ENCODE measurements at places on chromosomes 7 and 10. TPM values are rescaled to one million over a fixed set of nuclear protein-coding genes. Genes with fewer than 3 reads are reported as not detected.

DNA sequence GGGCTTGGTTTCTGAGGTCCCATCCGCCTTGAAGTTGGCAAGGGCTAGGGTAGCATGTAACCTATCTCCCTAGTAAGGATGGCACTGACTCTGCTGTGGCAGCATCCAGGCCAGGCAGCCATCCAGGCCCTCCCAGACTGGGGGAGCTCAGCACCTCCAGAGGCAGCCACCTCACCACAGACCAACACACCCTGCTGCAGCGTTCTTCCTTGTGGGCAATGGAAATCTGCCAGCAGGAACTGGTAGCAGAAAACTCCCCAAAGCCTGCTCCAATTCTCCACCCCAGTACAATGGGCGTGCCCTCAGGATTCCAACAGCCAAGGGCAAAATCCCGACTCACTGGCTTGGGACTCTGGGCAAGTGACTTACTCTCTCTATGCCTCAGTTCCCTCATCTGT, 27.5 kb downstream of the DLG5 start:
- DNase-seq, result no peak

GRCh38 chr7:140261522-140261921, 84.7 kb upstream of the KDM7A start:
- no peak for DNase-seq

GRCh38 chr7:41185851-41186250, 517.0 kb downstream of the INHBA start:
- no peak for DNase-seq

- no peak for DNase-seq
Observed at GRCh38 chr10:30029872-30030256, 29.5 kb downstream of the JCAD start.

- no peak for DNase-seq
Observed at GRCh38 chr10:117581961-117582360, 39.4 kb downstream of the EMX2 start.

GRCh38 chr7:156651474-156651873, 10.9 kb downstream of the RNF32 start:
- DNase-seq, result no peak

- DNase-seq, result no peak
Observed at GRCh38 chr7:82109288-82109687, 334.3 kb downstream of the CACNA2D1 start.

DNA sequence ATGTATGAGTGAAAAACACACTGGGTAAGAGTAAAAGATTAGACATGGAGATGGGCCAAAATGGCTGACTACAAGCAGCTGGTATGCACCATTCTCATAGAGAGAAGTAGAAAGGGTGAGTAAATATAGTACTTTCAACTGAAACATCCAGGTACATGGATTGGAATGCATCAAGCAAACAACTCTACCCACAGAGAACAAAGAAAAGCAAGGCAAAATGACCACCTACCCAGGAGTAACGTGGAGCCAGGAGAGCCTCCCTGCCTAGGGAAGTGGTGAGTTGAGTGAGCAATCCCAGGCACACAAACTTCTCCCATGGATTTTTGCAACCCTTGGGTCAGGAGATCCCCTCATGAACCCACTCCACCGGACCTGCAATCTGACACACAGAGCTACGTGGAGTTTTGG, 212.8 kb downstream of the PTN start:
- DNase-seq, result no peak

DNA sequence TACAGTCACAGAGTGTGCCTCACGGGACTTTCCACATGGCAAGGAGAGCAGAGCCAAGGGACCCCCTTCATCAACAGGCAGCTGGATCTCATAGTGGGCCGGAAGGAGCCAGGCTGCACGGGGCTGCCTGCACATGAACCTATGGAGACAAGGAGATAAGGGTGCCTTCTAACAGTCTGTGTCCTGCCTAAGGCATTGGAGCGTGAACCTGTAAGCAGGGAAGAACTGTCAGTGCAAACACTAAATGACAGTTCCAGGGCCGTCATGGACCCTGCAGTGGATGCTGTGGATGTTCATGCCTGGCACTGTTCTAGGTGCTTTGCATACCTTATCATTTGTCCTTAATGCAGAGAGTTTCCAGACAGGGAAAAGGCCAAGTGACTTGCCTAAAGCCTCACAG, 85.9 kb downstream of the WIPF3 start:
- DNase-seq, result no peak

DNA sequence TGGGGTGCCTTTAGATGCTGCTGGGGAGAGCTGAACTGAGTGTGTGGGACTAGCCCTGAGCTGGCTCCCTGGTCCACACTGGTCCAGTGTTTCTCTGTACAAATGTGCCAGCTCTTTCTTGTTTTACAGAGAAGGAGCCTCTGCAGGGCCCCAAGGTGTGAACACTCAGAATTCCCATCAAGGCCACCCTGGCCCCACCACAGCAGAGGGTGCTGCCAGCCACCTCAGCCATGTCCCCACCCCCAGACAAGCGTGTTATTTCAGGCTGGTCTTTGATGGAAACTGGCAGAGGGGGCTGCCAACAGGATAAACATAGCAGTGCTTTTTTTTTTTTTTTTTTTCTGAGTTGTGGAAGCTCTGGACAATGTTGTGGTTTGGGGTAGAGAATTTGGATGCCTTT, 68.5 kb upstream of the LRRC18 start:
- DNase-seq, result no peak

DNA sequence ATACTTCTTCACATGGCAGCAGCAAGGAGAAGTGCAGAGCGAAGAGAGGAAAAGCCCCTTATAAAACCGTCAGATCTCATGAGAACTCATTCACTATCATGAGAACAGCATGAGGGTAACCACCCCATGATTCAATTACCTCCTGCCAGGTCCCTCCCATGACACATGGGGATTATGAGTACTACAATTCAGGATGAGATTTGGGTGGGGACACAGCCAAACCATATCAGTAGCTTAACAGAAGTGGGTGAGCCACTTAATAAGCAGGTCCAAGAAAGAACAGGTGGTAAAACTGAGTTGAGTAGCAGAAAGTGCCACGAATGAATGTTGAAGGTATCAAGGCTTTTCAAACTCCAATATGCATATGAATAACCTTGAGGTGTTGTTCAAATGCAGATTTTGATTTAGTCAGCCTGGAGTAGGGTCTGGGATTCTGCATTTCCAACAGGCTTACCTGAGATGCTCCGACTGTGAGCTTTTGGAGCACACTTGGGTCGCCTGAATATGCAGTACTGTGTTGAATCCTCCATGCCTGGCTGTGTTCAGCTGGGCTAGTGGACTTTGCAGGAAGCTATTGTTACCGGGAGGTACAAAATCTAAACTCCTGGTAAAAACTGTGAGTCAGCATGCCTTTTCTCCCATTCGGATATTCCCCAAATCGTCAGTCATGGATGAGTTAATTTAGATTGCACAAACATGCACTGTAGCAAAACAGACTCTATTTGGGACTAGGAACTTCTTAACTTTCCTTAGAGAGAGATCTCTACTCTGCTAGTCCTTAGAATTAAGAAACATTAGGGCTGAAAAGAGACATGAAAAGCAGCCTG, 69.0 kb upstream of the PRKCQ start:
- no peak for DNase-seq

GRCh38 chr10:101012525-101013364, 13.1 kb downstream of the LZTS2 start:
- DNase-seq, result peak; percentile 81

DNA sequence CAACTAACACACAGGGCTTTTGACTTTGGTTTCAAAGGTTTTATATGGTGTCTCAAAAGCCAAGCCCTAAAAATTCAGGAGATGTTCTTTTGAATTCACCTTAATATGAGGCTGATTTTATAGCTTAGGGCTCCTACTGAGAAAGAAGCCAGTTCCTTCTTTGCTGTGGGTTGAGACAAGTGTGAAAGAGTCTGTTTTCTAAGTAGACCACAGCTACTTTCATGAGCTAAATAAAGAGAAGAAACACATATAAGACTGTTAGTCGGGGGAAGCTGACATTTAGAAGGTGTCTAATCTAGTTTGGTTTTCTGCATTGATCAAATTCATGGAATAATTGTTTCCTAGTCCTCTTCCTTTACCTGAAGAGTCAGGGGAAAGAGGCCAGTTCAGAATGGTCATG, 332.1 kb upstream of the CELF2 start:
- DNase-seq, result no peak

GRCh38 chr10:102291221-102291905, 46.0 kb downstream of the GBF1 start:
- no peak for DNase-seq

DNA sequence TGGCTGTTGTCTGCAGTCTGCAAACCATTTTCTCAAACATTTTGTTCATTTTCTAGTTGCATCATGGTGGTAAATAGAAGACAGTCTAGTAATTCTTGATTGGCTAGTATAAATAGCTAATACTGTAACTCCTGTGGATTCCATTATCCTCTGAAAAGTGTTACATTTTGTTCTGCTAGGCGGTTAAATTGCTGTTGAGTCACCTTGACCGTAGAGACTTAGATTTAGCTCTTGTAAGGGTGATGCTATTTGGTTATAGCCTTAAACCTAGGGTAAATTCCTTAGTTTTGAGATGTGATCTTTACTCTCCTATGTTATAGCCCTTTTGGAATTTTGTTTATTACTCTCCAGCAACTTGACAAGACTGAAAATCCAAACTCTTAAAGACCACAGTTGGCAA, 58.8 kb downstream of the SHOC2 start:
- no peak for DNase-seq

DNA sequence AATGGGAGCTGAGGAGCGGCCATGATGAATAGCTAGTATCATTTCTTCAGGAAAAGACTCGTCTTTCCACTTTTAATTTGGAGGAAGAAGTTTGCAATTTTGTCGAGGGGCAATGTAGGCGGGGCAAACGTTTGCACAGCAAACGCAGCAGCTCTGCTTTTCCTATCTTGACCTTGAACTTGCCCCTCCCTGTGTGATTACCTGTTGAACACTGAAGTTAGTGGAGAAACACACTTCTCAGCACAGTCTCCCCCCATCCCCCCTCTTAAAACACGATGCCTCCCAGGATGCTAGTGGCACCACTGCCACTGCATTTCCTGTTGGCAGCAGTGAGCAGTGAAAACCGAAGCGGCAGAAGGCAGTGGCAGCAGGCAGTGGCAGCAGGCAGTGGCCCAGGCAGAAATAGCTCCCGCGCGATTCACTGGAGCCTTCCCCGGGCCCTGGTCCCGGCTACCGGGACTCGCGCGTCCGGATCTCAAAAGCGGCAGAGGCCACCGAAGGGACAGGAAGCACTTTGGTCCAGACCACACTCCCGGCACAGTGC, at the start of gene EPDR1:
EPDR1 (plus strand) TSS at position 336 of the 544 bp plus-strand sequence. CDS start 300 bp downstream, outside the sequence.
- DNase-seq, result peak; percentile 72

GRCh38 chr7:41873741-41874140, 170.9 kb upstream of the INHBA start:
- DNase-seq, result no peak

- no peak for DNase-seq
Observed at GRCh38 chr10:122140941-122141623, 130.0 kb upstream of the BTBD16 start.

DNA sequence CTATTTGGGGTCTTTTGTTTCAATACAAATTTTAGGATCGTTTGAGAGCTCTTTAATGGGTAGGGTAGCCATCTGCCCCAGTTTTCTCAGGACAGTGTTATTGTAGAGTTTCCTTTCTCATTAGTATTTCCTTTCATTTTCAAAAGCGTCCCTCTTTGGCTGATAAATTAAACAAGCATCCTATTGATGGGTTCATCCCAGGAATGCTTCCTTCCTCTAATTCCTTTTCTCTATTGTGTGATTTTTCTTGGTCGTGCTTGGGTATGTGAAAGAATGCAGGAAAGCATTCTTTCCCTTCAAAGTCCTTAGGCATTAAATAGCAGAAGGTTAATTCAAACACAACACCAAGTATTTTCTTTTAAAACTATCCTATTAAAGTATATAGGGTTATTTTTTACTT, 14.0 kb downstream of the SLC13A1 start:
- no peak for DNase-seq

DNA sequence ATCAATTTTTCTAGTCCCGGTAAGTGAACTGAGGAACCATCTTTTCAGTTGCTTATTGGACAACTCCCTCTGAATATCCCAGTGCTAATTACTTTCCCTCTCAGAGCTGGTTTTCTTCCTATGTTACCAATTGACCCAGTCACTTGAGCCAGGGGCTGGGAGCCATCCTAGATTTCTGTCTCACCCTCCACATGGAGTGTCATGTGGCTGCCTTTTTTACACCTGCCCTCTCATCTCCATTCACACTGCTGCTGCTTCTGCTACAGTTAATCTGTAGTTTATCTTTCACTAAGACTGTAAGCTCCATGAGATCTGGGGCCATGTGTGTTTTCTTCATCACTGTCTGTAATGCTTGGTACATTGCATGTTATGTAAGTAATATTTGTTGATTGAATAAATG, 35.8 kb downstream of the VCL start:
- DNase-seq, result no peak

CALHM3 gene
- total RNA-seq, result not detected

SEC61A2 gene
- total RNA-seq, result 6.2 TPM

FEZF1 gene
- not detected for total RNA-seq

FIGNL1 gene
- total RNA-seq, result 3.3 TPM

ANKRD1 gene
- not detected for total RNA-seq

AASS gene
- 84.2 TPM for total RNA-seq

PNLIP gene
- 3.1 TPM for total RNA-seq

CALHM2 gene
- total RNA-seq, result 3.6 TPM

All from left lobe of liver (tissue), 2 donors.